Stimulated activated CD4-positive, alpha-beta T cell treated with anti-CD3 and anti-CD28 coated beads, Interleukin-2, amount 100 ng/mL, for 48 hours (primary cell): ENCODE measurements at places on chromosomes 1 and 21.
A peak's percentile ranks its signal among the peaks of the same experiment; 100 is the strongest.

- peak; percentile 62 for DNase-seq
These were observed 272.5 kb downstream of the RRAGC start for GRCh38 chr1:38586993-38587646.

DNA sequence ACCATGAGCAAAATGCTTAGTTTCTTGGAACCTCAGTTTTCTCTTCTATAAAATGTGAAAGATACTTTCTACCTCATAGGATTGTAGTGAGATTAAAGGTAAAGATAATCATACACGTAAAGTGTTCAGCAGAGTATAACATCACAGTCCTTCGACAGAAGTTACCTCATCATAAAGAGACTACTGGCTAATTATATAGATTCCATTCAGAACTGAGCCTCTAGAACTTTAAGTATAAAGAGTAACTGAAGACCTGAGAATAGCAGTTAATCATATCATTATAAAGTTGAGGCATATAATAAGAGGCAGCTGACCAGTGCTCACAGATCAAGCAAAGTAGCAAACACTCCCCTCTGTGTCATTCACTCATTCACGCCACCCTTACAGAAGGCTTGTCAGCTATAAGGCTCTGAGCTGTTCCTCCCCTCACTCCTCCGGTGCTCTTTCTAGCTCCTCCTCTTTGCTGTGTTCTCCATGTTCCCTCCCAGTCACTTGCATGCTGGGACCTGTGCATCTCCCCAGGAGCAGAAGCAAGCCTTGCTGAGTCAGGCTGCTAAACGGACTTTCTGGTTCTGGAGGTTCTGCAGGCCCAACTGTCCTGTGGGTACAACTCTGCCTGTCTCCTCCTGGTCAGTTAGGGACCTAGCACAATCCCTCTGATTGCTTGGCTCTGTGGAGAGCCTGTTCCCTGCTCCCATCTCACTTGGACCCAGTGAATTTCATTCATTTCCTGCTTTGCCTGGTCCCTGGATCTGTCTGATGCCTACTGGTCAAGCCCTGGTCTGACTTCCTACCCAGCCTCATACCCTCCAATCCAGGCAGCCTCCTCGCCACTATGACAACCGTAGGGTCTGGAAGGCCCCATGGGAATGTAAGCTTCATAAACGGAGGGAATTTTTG lies 28.3 kb upstream of the LY9 start:
- peak; percentile 35 for DNase-seq

GRCh38 chr1:183417772-183418491 lies at the start of gene NMNAT2:
Gene NMNAT2, minus strand, starts transcription at chr1:183418380. Its CDS starts 113 bp downstream, at chr1:183418267.
- no peak for DNase-seq

DNA sequence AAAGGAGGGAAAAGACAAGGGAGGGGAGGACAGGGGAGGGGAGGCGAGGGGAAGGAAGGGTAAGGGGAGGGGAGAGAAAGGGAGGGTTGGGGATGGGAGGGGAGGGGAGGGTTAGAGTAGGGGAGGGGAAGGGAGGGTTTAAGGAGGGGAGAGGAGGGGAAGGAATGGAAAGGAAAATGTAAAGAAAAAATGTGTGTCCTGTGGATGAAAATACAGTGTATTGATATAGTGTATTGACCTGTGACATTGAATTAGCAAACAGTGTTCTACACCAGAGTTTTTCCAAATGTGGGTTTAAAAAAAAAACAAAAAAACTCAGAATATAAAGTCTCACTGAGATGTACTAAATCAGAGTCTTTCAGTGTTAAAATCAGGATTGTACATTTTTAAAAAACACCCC lies 1279.8 kb upstream of the ADGRL2 start:
- DNase-seq = no peak

DNA sequence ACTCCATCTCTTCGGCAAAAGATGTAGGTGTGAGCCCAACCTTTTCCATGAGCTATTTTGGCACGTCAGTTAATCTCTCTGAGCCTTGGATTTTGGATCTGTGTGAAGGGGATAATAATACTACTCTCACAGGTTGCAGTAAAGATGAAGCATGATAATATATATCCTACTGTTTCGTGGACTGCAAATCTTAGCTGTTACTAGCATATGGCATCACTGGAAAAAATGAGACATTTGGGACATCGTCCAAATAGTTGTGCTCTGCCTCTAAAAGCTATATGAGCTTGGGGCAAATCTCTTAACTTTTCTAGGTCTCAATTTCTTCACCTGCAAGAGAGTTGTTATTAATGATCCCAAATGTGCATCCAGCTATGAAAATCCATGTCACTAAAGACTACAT lies 147.4 kb upstream of the ZRANB2 start:
- no peak for DNase-seq

GRCh38 chr1:220732137-220732536 lies 16.0 kb upstream of the MTARC2 start:
- no peak for DNase-seq

GRCh38 chr1:198664068-198664788 lies 25.4 kb downstream of the PTPRC start:
- DNase-seq = no peak

GRCh38 chr1:203625628-203626019 lies 1.0 kb upstream of the ATP2B4 start:
- no peak for DNase-seq

- DNase-seq = no peak
These were observed 103.6 kb downstream of the RHOU start for GRCh38 chr1:228838717-228839500.

DNA sequence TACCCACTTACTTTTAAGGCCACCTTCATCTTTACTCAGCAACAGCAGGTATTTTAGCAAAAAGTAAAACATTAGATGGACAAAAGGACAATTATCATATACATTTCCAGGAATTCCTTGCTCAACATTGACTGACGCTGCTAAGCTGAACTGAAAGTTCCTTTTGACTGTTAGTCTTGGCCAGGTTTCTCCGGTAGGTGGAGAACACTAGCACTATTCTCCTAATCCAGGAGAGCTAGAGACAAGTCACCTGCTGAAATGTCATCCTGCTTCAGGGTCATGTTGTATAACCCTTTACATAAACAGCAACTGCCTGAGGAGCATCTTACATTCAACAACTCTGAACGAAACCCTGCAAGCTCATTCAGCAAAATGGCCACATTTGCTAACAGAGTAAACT lies 109.0 kb upstream of the ESRRG start:
- no peak for DNase-seq

DNA sequence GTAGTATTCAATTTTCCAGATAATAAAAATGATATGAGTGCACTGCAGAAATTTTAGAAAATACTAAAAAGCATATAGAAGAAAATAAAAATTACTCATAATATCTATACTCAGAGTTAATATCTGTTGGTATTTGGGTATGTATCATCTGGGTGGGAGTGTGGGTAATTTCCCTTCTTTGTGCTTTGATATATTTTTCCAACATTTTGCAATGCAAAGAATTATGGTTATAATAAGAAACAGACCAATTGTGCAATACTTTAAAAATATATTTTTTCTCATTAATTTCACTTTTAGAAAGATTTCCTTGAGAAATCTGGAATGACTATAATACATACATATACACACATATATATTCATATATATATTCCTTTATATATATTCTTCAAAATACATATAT lies 665.7 kb downstream of the ADGRL2 start:
- no peak for DNase-seq

GRCh38 chr1:24369801-24370200 lies 43.8 kb downstream of the STPG1 start:
- no peak for DNase-seq

GRCh38 chr1:22816067-22816775 lies 105.6 kb downstream of the EPHB2 start:
- no peak for DNase-seq

GRCh38 chr1:245802941-245803665 lies 648.3 kb downstream of the KIF26B start:
- DNase-seq = no peak
